ENCODE measurements at places on chromosomes 2 and 18. TPM values are rescaled to one million over a fixed set of nuclear protein-coding genes. Genes with fewer than 3 reads are reported as not detected.

REG3A gene
- not detected for total RNA-seq

CNDP1 gene
- not detected for total RNA-seq

ST6GAL2 gene
- total RNA-seq: 0.13 TPM

KATNAL2 gene
- 7.8 TPM for total RNA-seq

RNF144A gene
- total RNA-seq: 12.6 TPM

NAPG gene
- total RNA-seq: 37.7 TPM

IHH gene
- total RNA-seq: 0.48 TPM

IL1RL1 gene
- total RNA-seq: 48.1 TPM

STPG4 gene
- 0.46 TPM for total RNA-seq

ANTXR1 gene
- 49.1 TPM for total RNA-seq

TSPYL6 gene
- total RNA-seq: not detected
